ENCODE measurements at places on chromosomes 2 and 18. TPM values are rescaled to one million over a fixed set of nuclear protein-coding genes. Genes with fewer than 3 reads are reported as not detected.

Gene TTN
- 1.6 TPM for total RNA-seq

Gene ARHGEF33
- 0.09 TPM for total RNA-seq

Gene TRIM54
- total RNA-seq = 0.09 TPM

Gene CDH7
- not detected for total RNA-seq

Gene ACTR2
- total RNA-seq = 388 TPM

Gene IL36G
- total RNA-seq = not detected

Gene CAPG
- total RNA-seq = 28.3 TPM

Gene SLC4A3
- 0.16 TPM for total RNA-seq

Gene PHLPP1
- total RNA-seq = 8.5 TPM

DNA sequence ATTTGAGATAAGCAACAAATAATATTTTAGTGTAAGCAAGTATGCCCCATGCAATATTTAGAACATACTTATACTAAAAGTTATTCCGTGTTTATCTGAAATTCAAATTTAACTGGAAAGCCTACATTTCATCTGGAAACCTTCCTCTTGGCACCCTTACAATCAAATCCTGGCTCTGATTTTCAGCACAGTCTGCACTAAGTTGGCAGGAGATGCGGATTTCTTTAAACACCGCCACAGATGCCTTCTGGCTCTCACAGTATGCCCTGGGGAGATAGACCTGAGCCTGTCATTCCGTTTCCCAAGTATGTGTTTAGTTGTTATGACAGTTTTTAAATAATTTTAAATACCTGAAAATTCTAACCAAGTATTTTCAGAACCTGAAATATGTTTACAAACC, 7.3 kb upstream of the MLPH start:
- DNase-seq = no peak

- no peak for DNase-seq
Observed at GRCh38 chr2:12828980-12829379, 112.2 kb downstream of the TRIB2 start.

DNA sequence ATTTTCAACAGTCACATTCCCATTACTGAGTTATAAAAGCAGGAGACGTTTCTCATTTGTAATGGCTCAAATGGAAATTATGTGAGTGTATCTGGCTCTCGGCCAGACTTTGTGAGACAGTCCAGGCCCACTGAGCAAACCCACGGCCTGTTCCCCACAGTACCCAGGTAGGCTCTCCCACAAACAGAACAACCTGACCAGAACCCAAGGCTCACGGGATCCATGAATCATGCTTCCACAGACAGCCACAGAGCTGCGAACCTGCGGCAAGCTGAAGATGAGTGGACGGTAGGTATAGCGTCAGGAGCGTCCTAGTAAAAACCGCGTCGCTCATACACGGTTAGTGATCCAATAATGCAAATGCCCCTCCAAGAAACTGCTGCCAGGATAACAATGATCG, 34.2 kb downstream of the NDUFA10 start:
- DNase-seq = no peak

- no peak for DNase-seq
Observed at GRCh38 chr18:74963820-74964446, 245.0 kb downstream of the PTGR3 start.

- no peak for DNase-seq
Observed at GRCh38 chr2:33958591-33958990, 359.5 kb upstream of the FAM98A start.

GRCh38 chr2:22683914-22684313, 701.1 kb upstream of the KLHL29 start:
- DNase-seq = no peak

DNA sequence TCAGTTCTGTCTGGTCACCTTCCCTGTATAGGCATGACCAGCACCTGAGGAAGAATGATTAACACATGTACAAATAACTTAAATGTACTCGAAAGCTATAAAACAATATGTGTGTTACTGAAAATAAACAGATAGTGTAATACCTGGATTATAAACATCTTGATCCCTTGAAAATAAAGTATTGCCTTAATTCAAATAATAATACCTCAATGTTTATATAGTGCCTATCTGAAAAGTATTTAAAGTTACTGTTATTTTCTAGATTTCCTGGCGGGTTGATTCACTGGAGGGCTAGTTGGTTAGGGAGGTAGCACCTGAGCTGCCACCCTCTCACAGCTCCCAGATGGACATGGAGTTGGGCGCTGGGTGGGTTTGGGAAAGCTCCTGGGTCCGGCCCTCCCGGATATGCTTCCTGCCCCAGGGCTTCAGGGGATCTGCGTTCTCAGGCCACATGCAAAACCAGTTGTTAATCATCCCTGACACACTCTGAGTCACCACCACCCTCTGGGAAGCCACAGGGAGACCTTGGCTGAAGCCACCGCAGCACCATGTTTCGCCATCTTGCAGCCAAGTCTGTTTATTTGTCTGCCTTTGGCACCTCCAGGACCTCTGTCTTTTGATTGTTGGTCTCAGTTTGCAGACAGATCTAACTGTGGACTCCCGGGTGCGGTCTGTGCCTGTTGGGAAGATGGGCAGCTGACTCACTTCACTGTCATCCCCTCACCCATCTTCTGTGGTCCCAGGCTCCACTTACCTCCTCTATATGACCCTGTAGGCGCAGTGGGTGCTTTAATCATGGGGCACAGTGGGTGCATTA, 35.3 kb downstream of the RAB31 start:
- DNase-seq = peak; percentile 24

DNA sequence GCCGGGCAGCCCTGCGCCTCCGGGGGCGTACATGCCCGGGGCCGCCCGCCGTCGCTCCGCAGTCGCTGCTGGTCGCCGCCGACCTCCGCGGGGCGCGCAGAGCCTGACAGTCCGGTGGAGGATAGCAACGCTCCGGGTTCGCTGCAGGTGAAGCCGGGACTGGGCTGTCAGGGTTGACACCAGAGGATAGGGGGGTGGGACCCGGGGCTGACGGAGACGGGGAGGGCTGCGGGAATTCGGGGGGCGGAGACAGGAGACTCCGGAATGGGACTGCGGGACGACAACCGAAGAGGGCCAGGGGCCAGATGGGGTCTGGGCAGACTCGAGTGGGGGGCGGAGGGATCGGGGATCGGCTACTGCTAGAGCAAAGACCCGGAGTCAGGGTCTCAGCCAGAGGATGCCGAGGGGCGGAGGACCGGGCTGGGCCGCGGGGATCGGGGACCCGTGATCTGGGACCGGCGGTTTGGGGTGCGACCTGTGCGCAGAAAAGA, 403 bp downstream of the TMEM127 start:
- DNase-seq = peak; percentile 58

DNA sequence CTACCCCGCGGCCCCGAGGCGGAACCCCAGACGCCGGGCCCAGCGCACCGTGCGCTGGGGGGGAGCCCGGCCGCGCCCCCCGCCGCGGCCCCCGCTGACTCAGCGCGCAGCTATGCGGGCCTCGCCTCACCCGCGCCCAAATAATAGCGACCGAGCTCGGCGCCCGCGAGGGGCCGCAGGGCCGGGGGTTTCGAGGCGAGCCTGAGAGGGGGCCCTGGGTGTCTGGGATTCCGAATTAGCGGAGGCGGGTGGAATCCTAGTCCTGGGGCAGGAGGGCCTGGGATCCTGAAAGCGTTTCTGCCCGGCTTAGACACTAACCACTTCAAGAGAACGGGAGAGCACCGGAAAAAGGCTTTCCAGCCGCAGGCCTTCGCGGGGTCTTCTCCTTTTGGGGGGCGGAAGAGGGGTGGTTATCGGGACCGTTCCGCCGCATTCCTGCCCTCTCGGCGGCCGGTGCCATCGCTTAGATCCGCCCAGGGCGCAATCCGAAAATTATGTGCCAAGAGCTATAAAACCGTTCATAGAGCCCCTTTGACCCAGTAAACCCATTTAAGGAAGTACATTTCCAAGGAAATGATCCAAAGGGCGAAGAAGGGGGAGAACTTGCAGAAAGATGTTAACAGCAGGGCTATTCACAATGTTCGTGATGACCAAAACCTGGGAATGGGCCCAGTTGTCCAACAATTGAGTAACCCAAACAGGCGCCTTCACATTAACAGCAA, 681 bp upstream of the ROCK2 start:
- no peak for DNase-seq

- no peak for DNase-seq
Observed at GRCh38 chr2:27734305-27734704, 37.2 kb upstream of the MRPL33 start.

GRCh38 chr2:9191041-9191481, 15.6 kb upstream of the ASAP2 start:
- no peak for DNase-seq

- no peak for DNase-seq
Observed at GRCh38 chr2:108287169-108287568, 1.5 kb upstream of the SULT1C2 start.

GRCh38 chr2:226584518-226585055, 215.0 kb downstream of the IRS1 start:
- DNase-seq = no peak

- DNase-seq = no peak
Observed at GRCh38 chr2:210072922-210073509, 70.6 kb downstream of the RPE start.

- no peak for DNase-seq
Observed at GRCh38 chr18:74480149-74480651, 16.0 kb upstream of the CNDP2 start.

Measured in activated CD4-positive, alpha-beta T cell treated with anti-CD3 and anti-CD28 coated beads for 36 hours (primary cell).